ENCODE measurements at places on chromosomes 16 and 17.

- DNase-seq, result peak; percentile 82
Observed at GRCh38 chr16:82651921-82652601, 25.3 kb downstream of the CDH13 start.

GRCh38 chr17:29592850-29593551 is at the start of gene ANKRD13B:
TSS of gene ANKRD13B (plus strand) at chr17:29593132. CDS start at chr17:29593622, 490 bp downstream.
- no peak for DNase-seq

DNA sequence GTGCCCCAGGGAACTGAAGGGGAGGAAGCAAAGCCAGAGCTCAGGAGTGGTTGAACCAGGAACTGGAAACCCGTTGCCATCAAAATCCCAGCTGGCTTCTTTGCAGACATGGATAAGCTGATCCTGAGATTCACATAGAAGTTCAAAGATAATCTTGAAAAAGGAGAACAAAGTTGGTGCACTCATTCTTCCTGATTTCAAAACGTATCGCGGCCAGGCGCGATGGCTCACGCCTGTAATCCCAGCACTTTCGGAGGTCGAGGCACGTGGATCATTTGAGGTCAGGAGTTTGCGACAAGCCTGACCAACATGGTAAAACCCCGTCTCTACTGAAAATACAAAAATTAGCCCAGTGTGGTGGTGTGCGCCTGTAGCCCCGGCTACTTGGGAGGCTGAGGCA is 7.1 kb downstream of the RAP1GAP2 start:
- no peak for DNase-seq

DNA sequence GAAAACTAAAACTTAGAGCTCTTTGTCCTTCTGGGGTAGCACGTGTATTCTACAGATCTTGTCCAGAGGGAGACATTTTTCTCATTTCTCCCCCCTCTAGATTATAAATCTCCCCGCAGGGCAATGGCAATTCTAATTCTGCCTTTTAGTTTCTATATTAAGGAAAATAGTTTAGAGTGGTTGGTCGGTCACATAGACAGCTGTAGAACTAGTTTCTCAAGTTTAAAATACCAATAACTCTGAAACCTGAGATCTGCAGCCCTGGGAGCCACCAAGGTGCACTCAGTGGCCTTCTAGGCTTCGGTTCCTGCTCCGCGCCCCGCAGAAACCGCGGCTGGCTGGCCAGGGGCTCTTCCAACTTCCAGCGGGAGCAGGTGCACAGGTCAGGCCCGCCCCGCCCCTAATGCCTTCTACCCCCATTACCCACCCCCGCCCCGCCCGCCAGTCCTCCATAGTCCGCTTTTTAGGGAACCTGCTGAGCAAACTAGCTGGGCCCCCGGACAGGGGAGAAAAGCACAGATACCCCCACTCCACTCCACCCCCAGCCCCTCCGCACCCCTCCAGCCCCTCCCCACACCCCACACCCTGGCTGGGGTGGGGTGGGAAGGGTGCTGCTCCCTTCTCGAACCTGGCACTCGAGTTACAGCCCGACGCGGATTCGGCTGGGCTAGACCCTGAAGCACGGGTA is 431 bp downstream of the SLFN11 start:
- DNase-seq, result peak; percentile 19

DNA sequence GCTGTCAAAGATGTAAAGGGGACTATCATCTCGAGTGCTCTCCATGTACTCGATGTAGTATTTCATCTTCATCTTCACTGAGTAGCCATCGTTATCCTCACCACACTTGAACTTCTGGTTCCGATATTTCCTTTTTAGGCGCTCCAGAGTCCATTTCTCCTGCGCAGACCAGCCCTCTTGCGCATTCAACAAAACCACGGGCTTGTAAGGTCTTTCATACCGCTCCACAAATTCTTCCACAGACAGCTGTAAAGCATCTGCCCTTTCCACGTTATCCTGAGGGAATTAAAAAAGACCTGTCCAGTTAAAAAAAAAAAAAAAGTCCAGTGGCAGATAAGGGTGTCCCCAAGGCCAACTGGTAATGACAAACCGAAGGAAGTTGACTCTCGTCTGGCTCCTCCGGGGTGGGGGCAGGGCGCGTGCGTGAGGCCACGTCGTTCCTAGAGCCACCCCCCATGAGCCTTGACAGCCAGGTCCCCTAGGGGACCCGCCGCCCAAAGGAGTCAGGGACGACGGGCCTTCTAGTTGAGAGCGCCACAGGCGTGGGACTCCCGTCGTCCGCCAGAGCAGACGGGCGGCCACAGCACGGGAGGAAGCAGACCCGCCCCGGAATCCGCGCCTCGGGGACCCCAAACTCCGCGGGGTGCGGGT is 701 bp downstream of the JMJD6 start:
- DNase-seq, result peak; percentile 52

- peak; percentile 45 for DNase-seq
Observed at GRCh38 chr16:58814348-58814801, 80.3 kb upstream of the GOT2 start.

GRCh38 chr16:48961546-48961945 is 320.1 kb downstream of the CBLN1 start:
- peak; percentile 95 for DNase-seq

GRCh38 chr16:56370875-56371659 is 54.3 kb downstream of the AMFR start:
- peak; percentile 96 for DNase-seq

GRCh38 chr16:17457997-17458396 is 12.8 kb downstream of the XYLT1 start:
- DNase-seq, result no peak

GRCh38 chr17:49549311-49549605 is 26.4 kb upstream of the NXPH3 start:
- DNase-seq, result no peak

DNA sequence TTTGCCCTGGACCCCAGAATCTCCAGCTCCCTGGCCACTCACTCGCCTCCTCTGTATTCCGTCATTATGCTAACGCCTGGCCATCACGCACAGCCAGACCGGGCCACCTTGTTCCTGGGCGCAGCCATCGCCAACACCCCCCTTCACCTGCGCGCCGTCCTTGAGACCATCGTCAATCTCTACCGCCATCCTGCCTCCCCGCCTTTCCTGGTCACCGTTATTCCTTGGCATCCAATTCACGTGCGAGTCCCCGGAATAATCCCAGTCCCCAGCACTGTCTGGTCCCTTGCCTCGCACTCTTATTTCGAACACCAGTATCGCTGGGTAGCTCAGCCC is 541 bp downstream of the VKORC1 start:
- peak; percentile 29 for DNase-seq

DNA sequence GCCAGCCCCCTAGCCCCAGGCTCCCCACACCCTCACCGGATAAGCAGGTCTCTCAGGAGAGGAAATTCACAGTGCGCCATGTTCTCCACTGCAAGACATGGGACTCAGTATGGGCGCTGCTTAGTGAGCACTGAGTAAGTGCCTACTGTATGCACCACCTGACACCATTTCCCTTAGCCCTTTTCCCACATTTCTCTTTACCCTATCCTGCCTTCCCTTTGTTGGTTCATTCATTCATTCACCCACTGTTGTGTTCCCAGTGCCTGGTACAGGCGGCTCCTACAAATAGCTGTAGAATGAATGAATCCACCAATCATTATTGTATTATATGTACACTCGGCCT is 10.1 kb downstream of the SEPTIN12 start:
- no peak for DNase-seq

DNA sequence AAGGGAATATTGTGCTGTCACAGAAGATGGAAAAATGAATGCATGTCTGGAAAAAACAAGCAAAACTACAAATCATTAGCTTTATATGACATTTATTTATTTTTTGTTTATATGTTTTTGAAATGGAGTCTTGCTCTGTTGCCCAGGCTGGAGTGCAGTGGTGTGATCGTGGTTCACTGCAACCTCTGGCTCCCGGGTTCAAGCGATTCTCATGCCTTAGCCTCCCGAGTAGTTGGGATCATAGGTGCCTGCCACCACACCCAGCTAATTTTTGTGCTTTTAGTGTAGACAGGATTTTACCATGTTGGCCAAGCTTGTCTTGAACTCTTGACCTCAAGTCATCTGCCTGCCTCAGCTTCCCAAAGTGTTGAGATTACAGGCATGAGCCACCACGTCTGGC is 8.5 kb downstream of the NDE1 start:
- DNase-seq, result no peak

- DNase-seq, result no peak
Observed at GRCh38 chr16:73059779-73060615, 12.1 kb upstream of the ZFHX3 start.

- peak; percentile 20 for DNase-seq
Observed at GRCh38 chr17:42521666-42522262, 14.3 kb upstream of the NAGLU start.

- no peak for DNase-seq
Observed at GRCh38 chr17:40720899-40721298, 17.3 kb upstream of the KRT24 start.

DNA sequence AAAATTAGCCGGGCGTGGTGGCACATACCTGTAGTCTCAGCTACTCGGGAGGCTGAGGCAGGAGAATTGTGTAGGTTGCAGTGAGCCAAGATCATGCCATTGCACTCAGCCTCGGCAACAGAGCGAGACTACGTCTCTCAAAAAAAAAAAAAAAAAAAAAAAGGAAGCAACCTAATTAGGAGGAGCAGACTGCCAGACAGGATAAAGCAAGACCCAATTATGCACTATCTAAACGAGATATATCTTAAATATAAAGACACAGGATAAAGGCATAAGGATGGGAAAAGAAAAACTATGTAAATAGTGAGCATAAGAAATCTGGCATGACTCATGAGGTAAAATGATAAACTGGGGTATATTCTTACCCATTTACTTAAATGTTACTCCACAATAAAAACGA is 4.9 kb downstream of the TXNDC11 start:
- no peak for DNase-seq

- DNase-seq, result no peak
Observed at GRCh38 chr16:78100112-78100467, 636 bp downstream of the WWOX start.

GRCh38 chr17:40445751-40446468 is 2.7 kb downstream of the IGFBP4 start:
- DNase-seq, result no peak

GRCh38 chr16:70796301-70796700 is 4.7 kb downstream of the VAC14 start:
- no peak for DNase-seq

GRCh38 chr16:78903237-78903636 is 697.3 kb downstream of the MAF start:
- DNase-seq, result no peak

DNA sequence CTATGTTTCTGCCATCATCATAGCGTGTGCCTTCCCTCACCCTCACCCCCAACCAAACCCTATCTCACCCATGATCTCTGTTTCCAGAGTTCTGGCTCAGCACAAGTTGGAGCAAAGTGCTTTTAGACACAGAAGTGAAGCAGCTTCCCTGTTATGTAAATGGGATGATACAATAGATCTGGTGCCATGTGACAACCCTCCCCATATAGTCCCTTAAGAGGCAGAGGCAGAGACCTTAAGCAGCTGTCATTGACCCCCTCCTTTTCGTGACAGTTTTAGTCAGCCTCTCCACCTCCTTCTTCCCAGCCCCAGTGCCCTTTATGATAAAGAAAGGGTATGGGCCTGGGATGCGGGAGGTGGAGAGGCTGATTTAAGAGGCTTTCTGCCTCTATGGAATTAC is 40.3 kb upstream of the MED13 start:
- DNase-seq, result no peak

- no peak for DNase-seq
Observed at GRCh38 chr17:29148257-29148789, 31.9 kb downstream of the MYO18A start.

- DNase-seq, result no peak
Observed at GRCh38 chr16:89004209-89004831, 27.3 kb upstream of the CBFA2T3 start.

DNA sequence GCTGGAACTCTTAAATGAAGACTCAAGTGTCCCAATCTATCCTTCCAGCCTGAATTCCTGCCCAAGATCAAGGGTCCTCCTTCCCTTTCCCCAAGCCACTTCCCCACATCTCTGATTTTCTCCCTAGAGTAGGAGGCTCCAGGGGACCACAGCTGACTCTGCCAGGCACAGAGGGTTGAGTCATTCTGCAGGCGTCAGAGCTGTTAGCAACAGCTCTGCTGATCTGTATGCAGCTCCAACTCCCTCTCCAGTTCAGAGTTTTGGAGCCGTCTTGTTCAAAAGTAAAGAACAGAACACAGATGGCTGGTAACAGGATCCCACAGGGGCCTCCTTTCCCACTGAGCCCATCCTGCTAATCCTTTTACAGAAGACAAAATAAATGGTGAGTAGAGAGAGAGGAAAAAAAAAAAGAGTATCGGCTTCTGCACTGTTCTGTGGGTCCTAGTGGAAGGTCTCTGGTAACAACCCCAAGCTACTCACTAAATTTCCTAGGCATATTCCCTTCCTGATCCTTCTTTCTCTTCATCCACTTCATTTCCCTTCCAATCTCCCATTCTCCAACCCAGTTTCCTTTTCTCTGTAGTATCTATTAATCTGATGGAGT is 13.4 kb upstream of the TAOK1 start:
- peak; percentile 80 for DNase-seq

GRCh38 chr16:73031155-73031866 is 16.6 kb downstream of the ZFHX3 start:
- peak; percentile 67 for DNase-seq

GRCh38 chr17:50904518-50905459 is 38.6 kb upstream of the TOB1 start:
- peak; percentile 20 for DNase-seq

DNA sequence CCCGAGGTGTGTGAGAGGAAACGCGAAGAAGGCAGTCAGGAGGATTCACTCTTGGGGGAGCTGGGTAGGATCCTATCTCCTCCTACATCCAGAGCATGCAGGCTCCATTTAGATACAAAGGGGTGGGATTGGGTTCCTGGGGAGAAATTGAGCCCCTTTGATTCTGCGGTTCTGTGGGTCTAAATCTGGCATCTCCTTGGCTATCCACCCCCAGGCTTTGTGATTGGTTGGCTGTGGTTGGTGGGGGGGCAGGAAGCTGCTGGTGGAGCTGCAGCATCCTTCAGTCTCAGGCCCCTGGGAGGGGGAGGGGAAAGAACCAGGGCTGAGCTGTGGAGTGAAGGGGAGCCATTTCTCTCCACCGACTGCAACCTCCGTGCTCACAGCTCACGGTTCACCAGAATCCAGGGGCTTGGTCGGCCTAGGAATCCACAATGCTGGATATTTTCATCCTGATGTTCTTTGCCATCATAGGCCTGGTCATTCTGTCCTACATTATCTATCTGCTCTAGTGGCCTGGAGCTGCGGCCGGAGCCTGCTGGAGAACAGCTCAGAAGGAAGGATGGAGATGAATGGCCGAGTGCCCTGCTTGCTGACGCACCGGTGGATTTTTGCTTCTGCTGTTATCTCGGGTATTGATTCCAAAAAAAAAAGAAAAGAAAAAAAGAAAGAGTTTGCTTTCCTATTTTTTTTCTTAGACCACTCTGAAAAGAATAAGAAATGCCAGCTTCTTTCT is at the start of gene LASP1NB:
Gene LASP1NB, plus strand, starts transcription at position 352 of the 733 bp plus-strand sequence.
- DNase-seq, result no peak

GRCh38 chr16:1208239-1208830 is 16.7 kb downstream of the TPSG1 start:
- DNase-seq, result no peak

DNA sequence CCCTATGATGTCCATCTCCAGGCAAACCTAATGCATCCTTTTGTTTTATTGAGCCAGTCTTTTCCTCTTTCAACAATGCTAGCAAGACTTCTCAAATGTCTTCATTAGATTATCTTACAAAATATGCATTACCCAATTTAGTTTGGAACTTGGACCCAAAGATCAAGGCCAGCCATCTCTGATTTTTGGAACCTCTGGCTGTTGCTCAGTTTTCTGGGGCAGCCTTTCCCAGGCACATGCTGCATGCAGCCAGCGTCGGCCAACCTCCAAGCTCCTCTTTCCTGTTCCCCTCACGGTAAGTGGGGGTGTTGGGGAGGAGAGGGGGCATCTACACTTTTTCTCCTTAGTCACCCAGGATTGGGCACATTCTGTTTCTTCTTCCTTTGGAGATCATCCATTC is 189.3 kb downstream of the PRKCA start:
- no peak for DNase-seq
